ENCODE measurements at places on chromosomes 4 and X.

DNA sequence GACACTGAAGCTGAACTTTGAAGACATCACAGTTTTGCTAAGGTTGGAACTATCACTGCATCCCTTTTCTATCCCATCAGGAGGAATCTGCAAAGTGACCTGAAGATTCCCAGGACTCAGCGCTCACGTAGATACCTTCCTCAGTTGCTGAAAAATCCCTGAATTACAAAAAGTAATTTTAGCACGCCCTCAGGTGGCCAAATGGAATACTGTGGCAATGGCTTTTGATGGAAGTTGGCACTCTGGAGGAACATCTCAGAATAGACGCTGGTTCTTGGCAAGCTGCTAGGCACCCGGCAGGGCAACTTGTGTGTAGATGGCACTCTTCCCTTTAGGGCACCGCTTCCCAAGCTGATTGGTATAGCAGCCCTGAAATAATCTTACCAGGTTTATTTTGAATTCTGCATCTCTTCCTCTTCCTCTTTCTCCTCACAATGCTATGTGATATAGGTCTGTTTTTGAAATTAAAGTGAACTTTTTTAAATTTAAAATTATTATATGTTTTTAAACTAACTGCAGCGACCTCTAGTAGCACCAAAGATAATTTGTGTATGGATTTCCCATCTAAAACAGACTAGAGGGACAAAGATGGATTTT, 16.3 kb upstream of the ESX1 start:
- peak; percentile 40 for DNase-seq

DNA sequence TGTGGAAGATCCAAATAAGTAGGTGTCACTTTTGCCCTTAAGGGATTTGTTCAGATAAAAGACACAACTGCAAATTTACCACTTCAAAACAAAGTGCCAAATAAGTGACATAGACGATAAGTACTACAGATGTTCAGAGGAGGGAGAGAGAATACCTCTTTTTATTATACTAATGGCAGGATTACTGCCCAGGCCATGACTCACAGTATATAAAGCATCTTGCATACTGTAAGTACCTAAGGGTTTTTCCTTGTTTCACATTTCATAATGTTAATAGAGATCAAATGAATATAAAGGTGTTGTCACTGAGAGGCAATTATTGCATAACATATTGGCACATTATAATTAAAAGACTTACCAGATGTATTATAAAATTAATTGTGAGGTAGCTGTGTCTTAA, 46.4 kb downstream of the PTPN13 start:
- no peak for DNase-seq

DNA sequence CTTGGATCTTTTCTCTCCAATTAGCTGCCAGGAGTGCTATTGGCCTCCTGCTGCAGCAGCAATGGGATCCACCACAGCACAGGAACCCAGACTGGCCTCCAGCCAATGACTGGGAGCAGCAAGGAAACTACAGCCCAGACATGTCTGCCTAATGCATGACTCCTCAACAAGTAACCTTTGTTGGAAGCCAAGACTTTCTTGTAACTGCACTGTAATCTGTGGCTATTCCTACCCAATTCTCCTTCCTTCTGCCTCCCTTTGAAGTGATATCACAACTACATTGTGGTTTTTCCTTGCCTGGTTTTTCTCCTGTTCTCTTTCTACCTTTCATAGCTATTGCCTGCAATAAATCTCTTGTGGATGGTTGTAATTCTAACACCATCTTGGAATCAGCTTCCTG, 39.8 kb downstream of the SNCA start:
- no peak for DNase-seq

DNA sequence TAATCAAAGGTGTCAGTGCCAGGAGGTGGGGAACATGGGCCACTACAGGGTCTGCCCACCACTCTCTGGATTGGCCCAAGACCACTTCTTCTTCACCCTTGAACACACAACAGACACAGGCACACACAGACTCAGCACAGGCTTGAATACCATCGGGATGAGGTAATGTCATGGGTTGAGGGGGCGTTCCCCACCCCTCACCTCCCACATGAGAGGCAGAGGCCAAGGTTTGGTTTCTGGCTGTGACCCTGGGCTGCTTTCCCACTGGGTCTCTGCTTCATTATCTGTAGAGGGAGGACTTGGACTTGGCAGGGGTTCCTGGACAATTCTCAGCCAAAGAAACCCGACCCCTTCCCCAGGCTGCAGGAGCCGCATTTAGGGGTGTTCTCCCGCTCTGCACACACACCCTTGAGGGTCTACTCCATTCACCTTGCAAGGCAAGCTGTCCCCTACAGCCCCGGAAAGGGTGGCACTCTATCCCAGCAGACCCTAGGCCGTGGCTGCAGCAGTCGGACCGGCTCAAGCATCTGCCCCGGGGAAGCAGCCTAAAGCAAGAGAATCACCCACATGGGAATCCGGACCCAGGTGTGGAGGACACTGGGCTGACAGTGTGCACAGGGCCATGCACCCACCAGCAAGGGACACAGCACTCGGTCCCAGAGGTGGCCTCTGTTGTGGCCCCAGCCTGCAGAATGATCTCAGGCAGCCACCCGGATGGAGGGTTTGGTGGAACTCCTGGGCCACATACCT, 62.4 kb downstream of the TRMT44 start:
- DNase-seq, result no peak

DNA sequence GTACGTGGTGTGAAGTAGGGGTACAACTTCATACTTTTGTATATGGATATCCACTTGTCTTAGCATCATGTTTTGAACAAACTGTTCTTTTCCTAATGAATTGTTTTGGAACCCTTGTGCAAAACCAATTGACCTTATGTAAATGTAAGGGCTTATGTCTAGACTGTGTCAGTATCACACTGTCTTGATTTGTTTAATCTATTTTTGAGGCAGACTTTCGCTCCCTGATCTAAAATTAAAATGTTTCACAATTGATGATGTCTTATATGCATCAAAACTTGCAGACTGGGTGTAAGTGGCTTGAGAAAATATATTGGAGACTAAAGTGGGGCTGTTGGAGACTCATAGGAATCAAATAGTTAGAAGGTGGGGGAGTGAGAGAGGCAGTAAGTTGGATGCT, 25.2 kb downstream of the REPS2 start:
- DNase-seq, result no peak

DNA sequence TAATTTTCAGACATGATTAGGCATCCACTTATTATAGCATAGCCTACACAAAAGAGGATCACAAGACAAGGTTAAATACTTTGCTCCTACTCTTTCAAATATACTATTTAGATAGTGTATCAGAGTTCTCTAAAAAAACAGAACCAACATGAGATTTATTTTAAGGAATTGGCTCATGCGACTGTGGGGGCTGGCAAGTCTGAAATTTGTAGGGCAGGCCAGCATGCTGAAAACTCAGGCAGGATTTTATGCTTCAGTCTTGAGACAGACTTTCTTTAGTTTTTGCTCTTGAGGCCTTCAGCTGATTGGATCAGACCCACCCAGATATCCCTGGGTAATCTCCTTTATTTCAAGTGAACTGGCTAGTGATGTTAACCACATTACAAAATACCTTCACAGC, 169.5 kb downstream of the MAML3 start:
- no peak for DNase-seq

- no peak for DNase-seq
Measured at GRCh38 chr4:81704461-81704860, 232.8 kb upstream of the RASGEF1B start.

- no peak for DNase-seq
Measured at GRCh38 chr4:33837043-33837838, 2407.1 kb downstream of the ARAP2 start.

DNA sequence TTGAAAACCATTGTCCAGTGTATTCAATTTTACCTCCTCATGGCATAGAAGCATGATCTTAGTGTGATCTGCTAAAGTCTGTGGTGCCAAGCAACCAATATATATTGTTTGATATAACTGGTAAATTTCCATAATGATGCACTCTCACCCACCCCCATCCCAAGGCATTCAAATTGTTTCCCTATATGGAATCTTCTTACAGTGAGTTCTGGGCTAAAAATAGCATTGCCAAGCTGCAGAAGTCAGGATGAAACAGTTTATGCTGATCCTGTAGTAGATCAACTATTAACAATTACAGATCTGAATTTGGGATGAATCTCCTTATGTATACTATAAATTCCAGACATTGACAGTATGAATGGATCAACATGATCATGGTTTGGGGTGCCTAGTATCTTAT, 20.9 kb downstream of the FGF13 start:
- no peak for DNase-seq

DNA sequence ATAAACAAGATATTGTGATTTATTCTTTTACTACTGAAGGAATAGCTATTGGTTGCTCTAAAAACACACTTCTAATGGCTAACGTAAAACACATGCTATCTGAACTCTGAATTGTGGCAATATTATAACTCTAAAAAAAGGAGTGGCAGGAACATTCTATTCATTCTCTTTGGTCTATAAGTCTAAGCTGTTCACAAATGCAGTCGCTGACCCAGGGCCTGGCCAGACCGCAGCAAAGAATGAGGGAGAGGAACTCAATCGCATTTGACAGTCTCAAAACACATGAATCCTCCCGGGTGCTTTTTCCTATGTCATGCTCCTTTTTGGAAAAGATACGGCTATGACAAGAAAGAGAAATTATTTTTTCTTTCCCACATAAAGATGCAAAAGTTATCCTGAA, 651.6 kb upstream of the PITX2 start:
- no peak for DNase-seq

DNA sequence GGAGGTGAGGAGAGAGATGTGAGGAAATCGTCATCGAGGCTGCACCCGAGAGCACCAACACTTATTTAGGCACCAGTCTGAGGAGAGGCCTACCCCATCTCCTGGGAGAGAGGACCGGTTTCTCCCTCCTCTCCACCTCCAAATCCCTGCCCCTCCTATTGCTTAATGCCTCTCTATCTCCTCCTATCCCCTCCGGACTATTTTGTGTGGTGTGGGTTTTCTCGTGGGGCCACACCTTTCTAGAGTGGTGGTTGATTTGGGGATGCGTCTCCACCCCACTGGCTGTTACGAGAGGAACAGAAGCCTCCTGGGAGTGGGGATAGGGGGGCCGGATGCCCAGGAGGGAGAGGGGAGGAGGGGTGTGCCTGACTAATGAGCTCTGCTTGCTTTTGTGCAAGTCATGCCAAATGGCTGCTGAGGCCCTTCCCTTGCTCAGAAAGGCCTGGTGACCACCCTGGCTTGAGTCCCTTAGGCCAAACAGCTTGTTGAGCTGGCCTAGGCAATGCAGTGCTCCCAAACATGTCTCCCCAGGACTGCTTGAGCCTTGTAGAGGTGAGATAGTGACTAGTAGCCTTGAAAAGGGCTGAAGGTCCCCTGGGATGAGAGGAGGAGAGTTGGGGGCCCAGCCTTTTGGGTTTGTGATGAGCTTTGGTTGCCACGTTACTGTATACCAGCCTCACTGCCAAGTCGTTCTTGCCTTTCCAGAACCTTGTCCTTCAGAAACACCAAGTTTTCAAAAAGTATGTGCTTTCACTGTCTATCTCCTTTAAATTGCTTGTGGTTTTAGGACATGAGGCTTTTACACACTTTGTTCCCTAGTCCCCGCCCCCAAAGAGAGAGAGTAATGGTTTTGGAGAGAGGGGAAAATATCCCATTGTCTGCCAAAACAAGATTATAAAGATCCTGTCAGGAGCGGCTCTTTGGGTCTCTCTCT, 1.2 kb downstream of the MSN start:
- DNase-seq, result peak; percentile 80

- DNase-seq, result no peak
Measured at GRCh38 chrX:24702362-24703184, 8.9 kb downstream of the POLA1 start.

- peak; percentile 43 for DNase-seq
Measured at GRCh38 chrX:64642482-64642881, 247.2 kb upstream of the MTMR8 start.

DNA sequence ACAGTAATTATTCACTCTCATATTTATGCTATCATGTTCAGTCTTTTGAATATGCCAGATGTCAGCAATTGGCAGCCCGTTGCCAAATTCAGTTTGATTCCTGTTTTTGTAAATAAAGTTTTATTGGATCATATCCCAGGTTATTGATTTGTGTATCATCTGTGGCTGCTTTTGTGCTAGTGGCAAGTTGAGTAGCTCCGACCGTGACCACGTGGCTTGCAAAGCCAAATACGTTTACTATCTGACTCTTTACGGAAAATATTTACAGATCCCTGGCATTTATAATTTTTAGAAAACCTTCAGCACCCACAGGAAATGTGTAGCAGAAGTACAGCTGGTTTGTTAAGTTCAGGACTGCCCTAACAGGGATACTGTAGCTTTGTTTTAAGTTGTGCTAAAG, 67.4 kb downstream of the VCX2 start:
- DNase-seq, result no peak

DNA sequence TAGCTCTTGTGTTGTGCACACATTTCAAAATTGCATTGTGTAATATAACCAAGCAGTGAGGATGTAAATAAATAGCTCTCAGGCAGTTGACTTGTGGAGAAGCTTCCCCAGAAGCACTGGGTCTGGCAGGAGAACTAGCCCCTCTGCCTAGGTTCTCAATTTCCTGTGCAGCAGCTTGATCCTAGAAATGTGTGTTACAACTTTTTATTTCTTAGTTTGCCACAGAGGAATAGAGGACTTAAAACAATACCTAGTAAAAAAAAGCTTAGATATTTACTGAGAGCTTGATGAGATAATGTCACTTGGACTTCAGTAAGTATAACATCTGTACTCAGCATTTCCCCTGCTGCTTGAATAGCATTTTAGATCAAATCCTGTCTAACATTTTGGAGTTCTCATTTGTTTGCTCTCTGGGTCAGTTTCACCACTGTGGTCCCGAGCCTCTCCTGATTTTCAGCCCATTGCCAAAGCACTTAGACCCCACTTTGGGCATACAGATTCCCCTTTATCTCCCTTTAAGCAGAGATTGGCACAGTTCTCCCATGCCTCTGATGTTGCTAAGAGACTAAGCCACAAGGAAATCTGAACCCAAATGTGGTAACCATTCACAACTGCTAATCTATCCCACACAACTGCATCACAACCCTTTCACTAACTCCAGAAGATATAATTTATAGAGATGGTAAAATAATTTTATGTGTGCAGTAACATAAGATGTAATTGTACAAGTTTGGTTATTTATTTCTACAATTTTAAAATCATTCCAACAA, 98.2 kb upstream of the NRK start:
- DNase-seq, result no peak

GRCh38 chrX:113548308-113549015, 707.8 kb upstream of the AMOT start:
- no peak for DNase-seq

- DNase-seq, result no peak
Measured at GRCh38 chr4:165439981-165440380, 61.2 kb downstream of the CPE start.

GRCh38 chrX:16212436-16212835, 45.2 kb downstream of the MAGEB17 start:
- no peak for DNase-seq

- no peak for DNase-seq
Measured at GRCh38 chr4:122819708-122820449, 6.8 kb upstream of the FGF2 start.

- peak; percentile 50 for DNase-seq
Measured at GRCh38 chrX:153818571-153819383, 11.6 kb downstream of the PDZD4 start.

GRCh38 chrX:119762718-119763117, 4.3 kb downstream of the SOWAHD start:
- no peak for DNase-seq

- DNase-seq, result peak; percentile 70
Measured at GRCh38 chr4:152079543-152080293, 318.9 kb upstream of the GATB start.

All from activated CD8-positive, alpha-beta memory T cell treated with anti-CD3 and anti-CD28 coated beads, Interleukin-2, amount 10 ng/mL, durations not matched to agents 7 days and 5 days (primary cell).